ENCODE measurements at places on chromosomes 11 and 22.

DNA sequence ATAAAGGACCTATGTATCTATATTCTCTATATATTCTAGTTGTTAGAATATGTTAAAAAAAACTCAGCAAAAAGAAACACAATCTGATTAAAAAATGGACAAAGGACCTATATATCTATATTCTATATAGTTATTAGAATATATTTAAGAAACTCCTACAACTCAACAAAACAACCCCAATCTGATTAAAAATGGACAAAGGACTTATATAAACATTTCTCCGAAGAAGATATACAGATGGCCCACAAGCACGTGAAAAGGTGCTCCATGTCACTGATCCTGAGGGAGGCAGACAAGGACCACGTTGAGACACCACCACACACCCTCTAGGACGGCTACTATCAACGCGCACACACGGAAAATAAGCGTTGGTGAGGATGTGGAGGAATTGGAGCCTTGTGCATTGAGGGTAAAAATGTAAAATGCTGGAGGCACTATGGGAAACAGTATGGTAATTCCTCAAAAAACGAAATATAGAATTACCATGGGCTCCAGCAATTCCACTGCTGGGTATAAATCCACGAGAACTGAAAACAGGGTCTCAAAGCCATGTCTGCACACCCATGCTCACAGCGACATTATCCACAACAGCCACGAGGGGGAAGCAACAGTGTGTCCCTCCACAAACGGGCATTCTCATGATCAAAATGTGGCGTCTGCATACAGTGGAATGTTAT is 22.7 kb downstream of the YPEL1 start:
- peak; percentile 61 for ATAC-seq

- no peak for ATAC-seq
These were observed 18.7 kb downstream of the MRGPRX4 start for GRCh38 chr11:18191376-18191775.

DNA sequence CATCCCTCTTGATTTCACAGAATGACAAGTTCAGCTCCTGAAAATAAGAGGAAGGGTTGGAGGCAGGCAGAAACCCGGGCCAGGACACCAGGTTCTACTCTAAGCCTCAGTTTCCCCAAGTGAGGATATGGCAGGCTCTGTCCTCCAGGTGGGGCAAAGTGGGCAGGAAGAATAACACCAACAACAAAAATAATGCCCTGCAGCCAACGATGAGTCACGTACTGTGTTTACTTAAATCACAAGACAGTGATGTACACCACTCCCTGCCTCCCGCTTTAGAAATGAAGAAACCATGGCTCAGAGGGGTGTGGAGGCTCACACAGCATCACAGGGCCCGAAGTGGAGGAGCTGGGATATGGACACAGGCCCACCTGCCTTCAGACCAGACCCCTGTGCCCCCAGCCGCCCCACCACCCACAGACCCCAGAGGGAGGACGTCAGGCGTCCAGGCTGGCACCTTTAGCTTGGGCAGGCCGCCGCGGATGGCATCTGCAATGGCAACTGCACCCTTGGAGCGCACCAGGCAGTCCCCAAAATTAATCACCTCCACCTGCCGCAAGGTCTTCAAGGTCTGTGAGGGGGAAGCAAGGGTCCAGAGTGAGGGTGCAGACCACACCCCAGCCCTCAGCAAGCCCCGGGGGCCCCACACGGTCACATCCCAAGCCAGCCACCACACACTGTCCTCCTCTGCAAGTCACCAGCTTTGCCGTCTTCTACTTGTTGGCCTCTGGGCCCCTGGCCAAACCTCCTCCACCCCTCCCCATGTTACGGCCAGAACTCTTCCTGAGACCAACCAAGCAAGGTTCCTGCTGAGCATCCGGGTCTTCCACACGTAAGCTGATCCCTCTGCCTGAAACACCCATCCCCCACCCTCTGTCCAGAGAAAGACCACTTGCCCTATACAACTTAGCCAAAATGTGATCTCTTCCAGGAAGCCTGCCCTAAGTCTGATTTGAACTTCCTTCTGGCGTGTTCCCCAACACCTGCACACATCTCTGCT is 15.8 kb upstream of the CHADL start:
- no peak for ATAC-seq

DNA sequence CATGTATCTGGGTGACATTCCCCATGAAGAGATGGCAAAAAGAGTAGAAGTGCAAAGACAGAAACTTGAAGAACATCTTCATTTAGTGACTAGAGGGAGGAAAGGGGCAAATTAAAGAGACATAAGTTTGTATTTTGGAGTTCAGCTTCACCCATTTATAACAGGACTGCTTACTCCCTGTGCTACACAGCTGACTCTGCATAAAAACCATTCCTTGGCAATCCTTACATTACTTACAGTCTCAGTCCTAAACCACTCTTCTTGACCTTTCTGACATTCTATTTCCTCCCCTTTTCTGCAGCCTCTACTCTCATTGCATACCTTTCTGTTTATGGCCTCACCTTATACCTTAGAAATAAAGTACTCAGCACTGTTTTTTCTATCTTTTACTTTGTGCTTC is 6.8 kb upstream of the SERGEF start:
- no peak for ATAC-seq

DNA sequence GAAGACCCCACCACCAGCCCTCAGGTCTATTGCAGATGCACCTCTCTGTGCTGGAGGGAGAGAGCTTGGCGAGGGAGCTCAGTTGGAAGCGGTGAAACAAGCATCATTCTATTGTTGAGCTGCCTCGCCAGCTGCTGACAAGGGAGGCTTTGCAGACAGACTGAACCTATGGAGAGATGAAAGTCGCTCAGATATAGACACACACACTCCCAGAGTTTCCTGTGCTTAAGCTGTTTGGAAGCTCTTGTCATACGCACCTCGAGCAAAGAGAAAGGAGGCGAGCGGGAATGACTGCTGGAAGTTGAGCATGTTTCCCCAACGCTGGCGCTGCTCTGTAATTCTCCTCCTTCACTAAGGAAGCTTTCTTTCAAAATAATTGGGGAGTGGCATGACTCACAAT is 126.1 kb downstream of the TRIM29 start:
- ATAC-seq: no peak

DNA sequence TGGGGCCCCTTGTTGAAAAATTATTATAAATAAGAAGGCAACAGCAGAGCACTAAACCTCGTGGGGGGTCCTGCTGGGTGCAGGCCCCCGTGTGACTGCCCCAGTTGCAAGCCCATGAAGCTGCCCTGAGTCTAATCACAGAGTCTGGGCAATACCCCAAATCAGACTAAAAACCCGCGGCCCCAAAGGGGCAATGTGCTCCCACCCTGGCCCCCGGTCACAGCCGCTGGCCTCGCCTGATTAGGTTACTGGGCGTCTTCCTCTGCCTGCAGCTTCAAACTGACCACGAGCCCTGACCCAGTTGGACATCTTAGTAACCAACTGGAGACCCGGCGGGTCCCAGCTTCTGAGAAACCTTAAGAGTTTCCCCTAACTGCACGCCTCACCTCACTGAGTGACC is 1.6 kb downstream of the CXCR5 start:
- ATAC-seq: no peak

DNA sequence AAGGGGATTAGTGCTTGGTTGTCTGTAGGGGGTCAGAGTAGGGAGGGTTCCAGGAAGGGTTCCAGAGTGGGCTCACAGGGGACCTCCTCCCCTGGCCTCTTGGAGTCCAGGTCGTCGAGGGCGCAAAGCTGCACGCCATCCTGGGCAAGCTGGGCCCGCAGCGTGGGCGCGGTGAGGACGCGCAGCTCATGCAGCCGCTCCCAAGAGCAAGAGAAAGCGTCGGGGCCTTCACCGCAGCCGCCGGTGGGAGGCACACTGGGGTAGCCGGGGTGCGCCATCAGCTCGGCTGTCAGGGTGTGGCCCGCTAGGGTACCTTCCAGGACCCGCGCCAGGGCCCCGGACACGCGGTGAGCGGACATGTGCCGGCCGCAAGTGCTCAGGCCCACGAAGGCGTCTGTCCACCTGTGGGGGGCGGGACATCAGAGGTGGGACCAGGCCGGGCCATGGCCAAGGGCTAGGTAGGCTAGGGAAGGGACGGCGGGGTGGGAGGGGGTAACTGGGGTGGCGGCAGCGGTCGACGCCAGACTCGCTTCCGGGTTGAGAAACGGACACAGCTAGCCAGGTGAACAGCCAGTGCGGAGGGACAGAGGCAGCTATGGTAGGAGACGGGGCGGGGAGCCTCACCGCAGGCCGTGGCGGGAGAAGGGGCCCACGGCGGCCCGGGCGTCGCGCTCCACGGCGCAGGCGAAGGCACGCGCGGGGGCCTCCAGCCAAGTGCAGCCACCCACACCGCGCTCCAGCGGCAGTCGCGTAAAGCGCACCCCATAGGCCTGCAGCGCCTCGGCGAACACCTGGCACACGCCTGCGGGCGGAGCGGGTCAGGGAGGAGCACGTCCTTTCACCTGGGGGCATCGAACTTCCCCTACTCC is 1.2 kb downstream of the YDJC start:
- ATAC-seq: peak; percentile 2

DNA sequence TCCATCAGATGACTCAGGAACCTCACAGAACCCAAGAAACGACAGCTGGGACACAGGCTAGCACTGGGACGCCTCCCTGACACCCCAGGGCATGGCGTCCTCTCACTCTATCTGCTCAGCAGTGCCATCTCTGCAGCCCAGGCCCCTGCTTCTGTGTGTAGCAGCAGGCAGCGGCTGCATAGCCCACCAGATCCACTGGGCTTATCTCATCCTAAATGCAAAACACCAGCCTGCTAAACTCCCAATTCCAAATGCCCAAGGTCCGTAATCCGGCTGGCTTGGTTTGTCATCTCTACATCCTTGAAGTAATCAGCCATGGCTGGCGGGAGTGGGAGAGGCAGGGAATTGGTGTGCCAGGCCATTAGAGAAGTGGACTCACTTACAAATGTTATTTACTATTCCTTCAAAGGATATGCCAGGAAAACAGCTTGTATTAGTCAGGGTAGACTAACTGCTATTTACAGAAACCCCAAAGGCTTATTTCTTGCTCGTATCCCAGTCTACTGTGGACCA is 30.7 kb downstream of the SPATA19 start:
- ATAC-seq: no peak

DNA sequence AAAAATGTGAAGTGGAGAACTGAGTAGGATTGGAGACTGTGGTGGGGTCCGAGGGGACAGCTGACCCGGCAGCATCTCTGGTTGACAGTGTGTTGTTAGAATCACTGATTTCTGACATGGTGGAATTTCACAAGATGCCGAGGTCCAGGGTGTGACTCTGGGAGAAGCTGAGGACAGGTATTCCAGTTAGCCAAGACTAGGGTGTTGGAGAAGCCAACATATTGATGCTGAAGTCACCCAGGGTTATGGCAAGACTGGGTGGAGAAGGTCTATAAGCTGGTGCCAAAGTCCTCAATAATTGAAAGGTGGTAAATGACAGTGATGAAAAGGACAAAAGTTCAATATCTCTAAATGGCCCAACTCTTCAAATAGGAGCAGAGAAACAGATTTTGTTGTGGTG is 86.1 kb downstream of the ME3 start:
- no peak for ATAC-seq

DNA sequence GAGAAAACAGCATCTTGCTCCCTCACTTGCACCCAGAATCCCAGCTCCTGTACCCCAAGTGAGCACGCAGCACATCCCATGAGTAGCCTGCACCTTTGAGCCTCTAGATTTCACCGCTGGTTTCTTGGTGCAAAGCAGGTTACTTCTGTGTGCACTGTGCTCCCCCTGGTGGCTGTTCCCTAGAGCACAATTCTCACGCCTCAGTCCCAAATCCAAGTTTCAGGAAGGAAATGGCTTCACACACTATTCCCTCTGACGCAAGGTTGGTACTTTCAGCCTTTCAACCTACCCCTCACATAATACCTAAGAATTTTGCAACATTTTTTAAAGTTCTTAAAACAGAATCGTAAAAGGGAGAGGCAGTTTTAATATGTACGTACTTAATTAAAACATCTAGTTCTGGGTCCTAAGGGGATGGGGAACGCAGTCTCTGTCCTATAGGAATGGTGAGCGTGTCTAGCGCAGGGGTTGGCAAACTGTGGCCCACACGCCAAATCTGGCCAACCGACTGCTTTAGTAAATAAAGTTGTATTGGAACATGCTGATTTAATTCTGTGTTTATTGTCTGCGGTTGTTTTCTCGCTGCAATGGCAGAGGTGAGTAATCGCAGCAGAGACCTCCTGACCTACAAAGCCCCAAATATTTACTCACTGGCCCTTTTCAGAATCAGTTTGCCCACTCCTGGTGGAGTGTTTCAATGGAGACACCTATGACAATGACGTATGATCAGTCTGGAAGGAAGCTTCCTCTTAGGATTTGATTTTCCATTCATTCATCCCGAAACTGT is 27.5 kb downstream of the DHCR7 start:
- no peak for ATAC-seq

GRCh38 chr11:102793677-102794290 is 4.2 kb downstream of the MMP1 start:
- no peak for ATAC-seq

DNA sequence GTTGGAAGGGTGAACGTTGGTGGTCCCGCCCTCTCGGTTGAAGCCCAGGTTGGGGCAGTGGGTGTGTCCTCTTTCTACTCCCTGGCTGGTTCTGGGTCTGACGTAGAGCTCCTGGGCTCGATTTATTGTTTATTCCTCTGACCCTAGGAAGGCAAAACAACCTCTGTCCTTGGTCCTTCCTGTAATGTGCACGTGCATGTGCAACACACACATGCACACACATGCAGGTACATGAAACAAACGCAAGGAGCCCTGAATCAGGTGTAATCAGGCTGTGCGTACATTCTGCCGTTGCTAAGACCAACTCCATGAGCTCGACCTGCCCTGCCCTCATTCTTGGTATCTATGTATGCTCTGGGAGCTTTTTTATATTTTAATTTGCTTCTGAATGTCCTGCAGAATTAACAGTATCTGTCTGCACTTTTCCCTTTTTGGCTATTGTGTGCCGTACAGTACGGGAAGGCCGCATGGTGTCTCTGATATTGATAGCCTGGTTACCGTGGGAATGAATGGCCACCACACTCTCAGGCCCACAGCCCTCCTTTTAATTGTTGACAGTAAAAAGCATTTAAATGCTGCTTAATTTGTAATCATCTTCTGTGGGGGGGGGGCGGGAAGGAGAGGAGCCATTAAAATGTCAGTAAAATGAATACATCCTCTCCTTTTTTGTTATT is 66.0 kb upstream of the NNMT start:
- ATAC-seq: no peak

DNA sequence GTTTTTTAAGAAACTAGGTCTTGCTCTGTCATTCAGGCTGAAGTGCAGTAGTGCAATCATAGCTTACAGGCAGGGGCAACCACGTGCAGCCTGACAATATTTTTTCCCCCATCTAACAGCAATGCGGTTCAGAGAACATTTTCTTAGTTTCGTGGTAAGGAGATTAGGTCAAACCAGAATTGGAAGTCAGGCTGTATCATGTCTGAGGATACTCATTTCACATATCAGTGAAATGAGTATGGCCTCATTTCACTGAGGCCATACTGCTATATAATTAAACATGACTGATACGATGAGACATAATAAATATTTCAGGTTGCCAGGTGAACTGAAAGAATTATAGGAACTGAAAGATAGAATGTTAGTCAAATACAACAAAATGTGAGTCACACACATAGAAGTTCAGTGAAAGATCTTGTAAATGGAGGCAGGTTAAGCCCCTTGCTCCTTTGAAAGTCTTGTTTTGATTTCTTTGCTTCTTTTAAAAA is 32.5 kb upstream of the IZUMO1R start:
- ATAC-seq: peak; percentile 27
